ENCODE measurements at places on chromosomes 3 and 15.

DNA sequence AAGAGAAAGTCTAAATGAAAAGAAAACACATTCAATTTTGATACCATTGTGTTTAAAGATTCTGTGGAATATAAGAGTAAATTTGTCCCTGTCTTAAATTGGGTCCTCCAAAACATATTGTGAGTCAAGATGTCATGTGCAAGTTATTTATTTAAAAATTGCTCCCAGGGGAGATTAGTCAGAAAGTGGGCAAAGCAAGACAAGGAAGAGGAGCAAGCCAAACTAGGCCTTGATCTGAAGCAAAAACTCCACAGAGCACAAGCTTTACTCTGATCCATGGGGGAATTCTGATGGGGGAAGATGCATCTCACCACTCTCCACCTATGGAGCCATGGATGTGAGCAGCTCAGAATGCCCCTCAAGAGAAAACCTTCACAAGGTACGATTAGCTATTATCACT, 342.8 kb upstream of the IL12A start:
- DNase-seq, result no peak

GRCh38 chr15:100030586-100031229, 297.5 kb upstream of the LYSMD4 start:
- no peak for DNase-seq

- no peak for DNase-seq
Measured at GRCh38 chr3:16697443-16698147, 92.4 kb upstream of the DAZL start.

- DNase-seq, result no peak
Measured at GRCh38 chr15:101121511-101122090, 130.2 kb downstream of the CHSY1 start.

DNA sequence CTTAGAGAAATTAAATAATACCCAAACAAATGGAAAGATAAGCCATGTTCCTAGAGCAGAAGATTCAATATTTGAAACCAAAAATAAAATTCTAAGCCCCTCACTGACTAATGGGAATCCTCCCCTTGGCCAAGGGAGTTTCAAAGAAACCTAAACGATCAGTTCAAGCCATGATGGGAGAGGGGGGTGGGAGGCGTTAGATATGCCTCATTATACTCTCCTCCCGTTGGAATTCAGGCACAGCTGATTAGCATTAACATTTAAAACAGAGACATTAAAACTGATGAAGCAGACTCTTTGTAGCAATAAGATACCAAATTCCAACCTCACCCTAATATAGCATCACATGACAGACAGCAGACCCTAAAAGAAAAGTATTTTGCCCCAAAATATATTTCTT, 32.9 kb downstream of the OCA2 start:
- DNase-seq, result no peak

- DNase-seq, result no peak
Measured at GRCh38 chr3:143269741-143270140, 150.2 kb downstream of the CHST2 start.

- no peak for DNase-seq
Measured at GRCh38 chr3:114877378-114878113, 269.5 kb downstream of the ZBTB20 start.

DNA sequence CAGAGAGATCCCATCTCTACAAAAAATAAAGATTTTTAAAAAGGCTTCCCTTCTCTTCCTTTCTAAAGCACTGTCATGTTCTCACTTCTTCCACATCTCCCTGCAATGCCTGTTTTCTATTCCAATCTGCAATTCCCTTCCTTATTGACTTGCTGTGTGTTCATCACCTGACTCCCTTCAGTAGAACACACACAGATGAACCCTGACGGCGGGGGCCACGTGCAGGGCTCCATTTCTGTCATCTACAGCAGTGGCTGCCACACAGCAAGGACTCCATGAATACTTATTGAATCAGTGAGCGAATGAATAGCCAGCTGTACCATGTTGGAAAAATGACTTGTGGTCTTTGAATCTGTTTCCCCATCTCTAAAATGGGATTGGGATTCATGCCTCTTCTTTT, 26.1 kb downstream of the BHLHE40 start:
- no peak for DNase-seq

GRCh38 chr3:10970306-10970960, 22.1 kb upstream of the SLC6A1 start:
- DNase-seq, result no peak

DNA sequence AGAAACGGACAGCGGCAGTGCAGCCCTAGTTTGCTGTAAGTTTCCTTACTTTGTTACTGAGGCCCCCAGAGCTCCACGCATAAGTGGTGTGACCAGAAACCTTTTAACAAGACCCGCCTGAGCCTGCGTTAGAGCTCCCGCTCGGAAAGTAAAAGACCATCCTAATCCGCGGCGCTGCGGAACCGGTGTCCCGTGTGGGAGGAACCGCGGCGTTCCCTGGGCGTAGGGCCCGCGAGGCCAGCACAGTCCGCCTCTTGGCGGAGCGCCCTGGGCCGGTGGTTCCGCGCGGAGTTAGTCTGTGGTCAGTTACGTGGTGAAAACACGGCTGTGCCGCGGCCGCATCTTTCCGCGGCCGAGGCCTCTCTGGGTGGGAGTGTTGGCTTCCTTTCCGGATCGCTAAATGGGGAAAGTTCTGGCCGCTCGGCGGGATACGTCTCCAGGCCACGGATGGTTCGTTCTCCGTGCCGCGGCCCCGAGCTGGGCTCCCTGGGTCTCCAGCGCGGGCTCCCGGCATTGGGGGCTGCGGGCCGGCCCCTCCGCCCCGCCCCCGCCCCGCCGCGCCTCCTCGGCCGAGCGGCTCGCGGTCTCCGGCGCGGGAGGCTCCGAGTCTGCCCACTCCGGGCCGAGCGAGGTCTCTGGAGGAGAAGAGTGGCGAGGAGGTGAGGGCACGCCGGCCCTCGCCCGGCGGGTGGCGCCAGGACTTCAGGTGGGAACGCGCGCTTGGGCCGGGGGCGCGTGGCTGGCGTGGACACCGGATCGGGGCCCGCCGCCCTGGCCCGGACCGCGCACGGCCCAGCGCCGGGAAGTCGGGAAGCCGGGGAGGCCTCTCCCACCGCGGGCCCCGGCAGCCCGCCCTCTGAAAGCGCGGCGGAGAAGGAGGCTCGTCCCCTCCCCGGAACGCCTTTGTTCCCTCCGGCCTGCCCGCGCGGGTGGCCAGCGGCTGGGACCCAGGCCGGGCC, 754 bp downstream of the B3GNT5 start:
- DNase-seq, result peak; percentile 9

DNA sequence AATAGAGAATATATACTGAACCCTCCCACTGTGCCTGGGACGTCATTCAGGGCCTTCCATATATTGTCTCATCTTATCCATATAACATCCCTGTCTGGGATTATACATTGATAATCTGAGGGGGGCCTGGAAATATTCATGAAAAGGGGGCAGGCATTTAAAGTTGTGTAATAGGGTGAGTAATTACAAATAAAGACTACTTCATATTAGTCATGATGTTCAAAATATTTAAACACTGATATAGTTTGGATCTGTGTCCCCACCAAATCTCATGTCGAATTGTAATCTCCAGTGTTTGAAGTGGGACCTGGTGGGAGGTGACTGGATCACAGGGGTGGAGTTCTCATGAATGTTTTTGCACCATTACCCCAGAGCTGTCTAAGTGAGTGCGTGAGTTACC, 97.8 kb downstream of the AQP9 start:
- DNase-seq, result no peak

- DNase-seq, result no peak
Measured at GRCh38 chr3:23094890-23095462, 108.2 kb upstream of the UBE2E2 start.
